Placental pericyte (primary cell): ENCODE measurements at places on chromosomes 12 and 14. TPM values are rescaled to one million over a fixed set of nuclear protein-coding genes. Genes with fewer than 3 reads are reported as not detected.

The FAM186B gene
- total RNA-seq, result 0.14 and 0.44 TPM in 2 replicates

The FAIM2 gene
- total RNA-seq, result 0.29 and 6.6 TPM in 2 replicates

The RNASE3 gene
- not detected in 2 replicates for total RNA-seq

The EFS gene
- 1.5 and 3.3 TPM in 2 replicates for total RNA-seq

The GAS2L3 gene
- total RNA-seq, result 8.3 and 42.4 TPM in 2 replicates

The CCNT1 gene
- 23.9 and 35.4 TPM in 2 replicates for total RNA-seq

The REP15 gene
- 2.0 and 3.7 TPM in 2 replicates for total RNA-seq

The CDCA3 gene
- 0.66 and 43.2 TPM in 2 replicates for total RNA-seq

The SAMD15 gene
- total RNA-seq, result 1.5 and 3.6 TPM in 2 replicates

The CCDC175 gene
- not detected in 2 replicates for total RNA-seq

The ZFYVE21 gene
- total RNA-seq, result 23.3 and 35.9 TPM in 2 replicates

The SLC15A4 gene
- total RNA-seq, result 37.4 and 56.0 TPM in 2 replicates

The INHBC gene
- total RNA-seq, result not detected in 2 replicates

The CLEC1A gene
- total RNA-seq, result not detected in 2 replicates

The LMNTD1 gene
- total RNA-seq, result not detected in 2 replicates

The PIANP gene
- not detected in 2 replicates for total RNA-seq

The NOVA1 gene
- total RNA-seq, result under 0.01 and 0.43 TPM in 2 replicates

The AVPR1A gene
- total RNA-seq, result not detected in 2 replicates

The AKAP3 gene
- total RNA-seq, result 1.0 and 3.5 TPM in 2 replicates

The CABP1 gene
- not detected in 2 replicates for total RNA-seq

The ATP2B1 gene
- total RNA-seq, result 136 and 411 TPM in 2 replicates

The KRT2 gene
- not detected in 2 replicates for total RNA-seq

The GLI1 gene
- 1.1 and 1.3 TPM in 2 replicates for total RNA-seq

The SERPINA3 gene
- total RNA-seq, result under 0.01 and 0.14 TPM in 2 replicates

The PLEKHD1 gene
- total RNA-seq, result under 0.01 TPM in 1 of 2 replicates, not detected in the other

The OVCH1 gene
- not detected in 2 replicates for total RNA-seq

The CCDC198 gene
- total RNA-seq, result not detected in 2 replicates

The SIX4 gene
- total RNA-seq, result 6.3 and 16.6 TPM in 2 replicates

The NUDT14 gene
- total RNA-seq, result 11.2 and 32.6 TPM in 2 replicates

The PIWIL1 gene
- not detected in 2 replicates for total RNA-seq

The BDKRB2 gene
- total RNA-seq, result 56.5 and 85.5 TPM in 2 replicates

The TDP1 gene
- 8.1 and 45.7 TPM in 2 replicates for total RNA-seq

The AQP5 gene
- total RNA-seq, result not detected in 2 replicates

The TMEM30B gene
- not detected in 2 replicates for total RNA-seq

The SLC2A3 gene
- total RNA-seq, result 59.0 and 73.7 TPM in 2 replicates

The SERPINA5 gene
- total RNA-seq, result not detected in 2 replicates

The RBP5 gene
- total RNA-seq, result not detected in 2 replicates

The ZNF891 gene
- 0.44 and 0.86 TPM in 2 replicates for total RNA-seq

The ASCL1 gene
- total RNA-seq, result not detected in 2 replicates
